ENCODE measurements at places on chromosomes 3 and 15. TPM values are rescaled to one million over a fixed set of nuclear protein-coding genes. Genes with fewer than 3 reads are reported as not detected.

SPINK8 gene
- total RNA-seq, result not detected

GOLGA6D gene
- total RNA-seq, result not detected

OR5K2 gene
- total RNA-seq, result not detected

TMEM108 gene
- not detected for total RNA-seq

SYNPR gene
- total RNA-seq, result not detected

IQCF5 gene
- total RNA-seq, result not detected

COL6A6 gene
- not detected for total RNA-seq

IVD gene
- 39.0 TPM for total RNA-seq

SCAANT1 gene
- total RNA-seq, result not detected

TRH gene
- not detected for total RNA-seq

PIGZ gene
- total RNA-seq, result 2.2 TPM

LTF gene
- total RNA-seq, result not detected

CAPN3 gene
- 4.5 TPM for total RNA-seq

ADPRH gene
- 3.9 TPM for total RNA-seq

GOLGA8G gene
- not detected for total RNA-seq

ZNF710 gene
- 31.6 TPM for total RNA-seq

BTLA gene
- 42.6 TPM for total RNA-seq

CCDC39 gene
- total RNA-seq, result not detected

HTR3E gene
- not detected for total RNA-seq

MAPK6 gene
- 31.6 TPM for total RNA-seq
